ENCODE measurements at places on chromosomes 4 and X.

DNA sequence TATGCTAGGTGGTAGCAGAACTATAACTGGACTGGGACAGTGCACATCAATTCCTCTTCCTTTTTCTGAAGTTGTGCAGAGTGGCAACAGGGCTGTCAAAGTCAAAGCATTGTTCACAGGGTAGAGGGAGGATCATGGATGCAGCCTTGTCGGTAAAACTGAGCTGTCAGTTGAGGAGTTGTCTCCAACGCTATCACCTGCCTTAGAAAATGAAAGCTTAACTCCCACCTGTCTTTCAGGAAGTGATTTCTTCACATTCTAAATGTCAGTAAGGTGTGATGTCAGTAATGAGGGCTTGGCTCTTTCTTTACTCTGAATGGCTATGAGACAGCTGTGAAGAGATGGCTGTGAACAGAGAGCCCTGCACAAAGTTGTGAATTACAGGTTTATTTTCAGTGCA, 66.4 kb upstream of the BANK1 start:
- no peak for DNase-seq

DNA sequence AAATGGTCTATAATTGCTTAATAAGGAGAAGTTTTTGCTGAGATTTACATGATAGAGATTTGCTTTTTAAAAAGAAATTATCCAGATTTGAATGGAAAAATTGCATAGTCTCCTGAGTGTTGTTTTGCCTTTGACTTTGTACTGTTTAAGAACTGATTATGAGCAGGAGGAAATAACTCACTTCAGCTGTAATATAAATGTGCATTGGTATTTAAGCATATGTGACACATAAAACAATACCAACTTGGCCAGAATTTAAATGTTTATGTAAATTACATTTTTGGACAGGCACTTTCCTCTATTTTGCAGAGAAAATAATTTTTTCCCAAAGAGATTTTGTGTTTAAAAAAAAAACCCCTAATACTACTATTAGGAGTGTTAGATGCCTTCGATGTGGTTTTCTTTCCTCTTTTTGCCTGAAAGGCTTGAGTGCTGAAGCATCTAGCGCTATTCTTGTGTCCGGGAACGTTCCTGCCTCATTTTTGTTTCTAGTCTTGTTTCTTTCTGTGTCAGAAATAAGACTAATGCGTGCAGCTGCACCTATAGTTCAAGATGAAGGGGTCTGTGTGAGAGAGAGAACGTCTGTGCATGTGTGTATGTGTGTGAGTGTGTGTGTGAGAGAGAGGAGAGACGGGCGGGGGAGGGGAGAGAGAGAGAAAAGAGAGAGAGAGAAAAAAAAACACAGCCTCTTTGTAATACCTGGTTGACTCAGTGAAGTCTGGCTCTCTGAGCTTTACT, 60.8 kb downstream of the TBL1X start:
- no peak for DNase-seq

DNA sequence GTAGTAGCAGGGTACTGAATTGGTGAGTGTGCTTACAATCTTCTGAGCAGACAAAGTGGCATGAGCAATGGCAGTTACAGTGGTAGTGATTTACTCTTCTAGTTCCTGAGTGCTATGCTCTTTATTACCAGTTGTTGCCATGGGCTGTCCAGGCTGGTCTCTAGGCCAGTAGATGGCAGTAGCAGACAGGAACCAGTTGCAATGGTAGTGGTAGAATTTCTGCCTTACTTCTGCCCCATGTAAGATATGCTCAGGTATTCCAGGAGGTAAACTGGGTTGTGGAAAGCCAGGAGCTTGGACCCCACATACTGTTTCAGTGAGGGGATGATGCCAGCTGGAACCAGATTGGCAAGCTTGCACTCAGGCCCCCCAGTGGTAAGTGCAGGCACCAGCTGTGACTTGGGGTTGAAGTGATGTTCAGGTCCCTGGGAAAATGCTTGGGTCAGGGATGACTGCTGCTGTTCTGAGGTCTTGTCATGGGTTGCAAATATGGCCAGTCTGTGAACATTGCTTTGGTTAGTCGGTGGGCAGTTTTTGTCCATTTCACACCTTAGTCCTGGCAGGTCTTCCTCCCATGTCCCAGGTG, 63.0 kb upstream of the ZXDB start:
- DNase-seq: no peak

DNA sequence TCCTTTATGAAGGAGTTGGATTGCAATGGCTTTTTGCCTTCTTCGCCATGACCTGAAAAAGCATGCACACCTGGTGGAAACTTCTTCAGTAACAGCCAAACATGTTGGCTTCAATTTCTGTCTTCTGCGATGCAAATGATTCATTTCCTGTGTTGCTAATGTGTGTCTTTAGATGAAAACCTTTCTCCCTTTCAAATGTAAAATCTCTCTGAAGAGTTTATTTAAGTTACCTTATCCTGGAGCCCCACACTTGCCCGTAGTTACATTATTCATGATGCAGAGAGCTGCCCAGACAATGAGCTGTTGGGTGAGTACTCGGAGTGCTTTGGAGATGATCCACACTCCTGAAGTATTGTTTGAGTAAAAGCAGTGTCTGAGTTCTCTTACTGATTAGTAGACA, 1100.9 kb downstream of the RPA4 start:
- DNase-seq: no peak

DNA sequence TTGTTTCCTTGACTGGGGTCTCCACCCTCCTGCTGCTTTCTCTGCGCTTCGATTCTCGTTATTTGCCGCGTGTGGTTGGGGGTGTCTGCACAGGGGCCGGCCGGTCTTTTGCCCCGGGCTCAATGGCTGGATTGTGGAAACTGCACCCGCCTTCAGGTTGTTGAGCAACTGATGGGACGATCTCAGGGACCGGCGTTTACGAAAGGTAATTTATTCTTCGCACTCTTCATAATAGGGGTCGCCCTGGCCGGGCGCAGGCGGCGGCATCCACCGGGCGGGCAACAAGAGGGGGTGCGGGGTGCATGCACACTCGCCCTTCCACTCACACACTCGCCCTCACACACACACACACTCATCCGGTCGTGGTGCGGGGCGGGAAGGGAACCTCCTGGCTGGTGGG, 1.4 kb downstream of the ADGRL3 start:
- DNase-seq: no peak
